Germinal center (tissue), 1 donor: ENCODE measurements at places on chromosomes 1 and 21.

DNA sequence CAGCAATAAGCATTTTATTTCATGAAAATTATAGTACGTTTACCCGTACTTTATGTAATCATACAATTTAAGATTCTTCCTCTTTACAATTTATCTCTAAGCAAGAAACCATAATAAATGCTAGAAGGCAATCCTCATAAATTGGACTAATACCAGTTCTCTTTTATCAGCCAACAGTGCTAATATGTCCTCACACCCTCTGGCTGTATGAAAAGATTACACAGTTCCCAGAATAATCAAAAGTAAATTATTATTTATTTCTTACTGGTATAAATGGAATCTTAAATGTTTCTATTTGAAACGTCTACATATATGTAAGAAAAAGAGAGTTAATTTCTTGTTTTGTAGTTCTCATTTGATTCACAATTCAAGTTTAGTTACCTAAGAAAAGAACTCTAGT lies 3.1 kb upstream of the CDKN2C start:
- no peak for DNase-seq

DNA sequence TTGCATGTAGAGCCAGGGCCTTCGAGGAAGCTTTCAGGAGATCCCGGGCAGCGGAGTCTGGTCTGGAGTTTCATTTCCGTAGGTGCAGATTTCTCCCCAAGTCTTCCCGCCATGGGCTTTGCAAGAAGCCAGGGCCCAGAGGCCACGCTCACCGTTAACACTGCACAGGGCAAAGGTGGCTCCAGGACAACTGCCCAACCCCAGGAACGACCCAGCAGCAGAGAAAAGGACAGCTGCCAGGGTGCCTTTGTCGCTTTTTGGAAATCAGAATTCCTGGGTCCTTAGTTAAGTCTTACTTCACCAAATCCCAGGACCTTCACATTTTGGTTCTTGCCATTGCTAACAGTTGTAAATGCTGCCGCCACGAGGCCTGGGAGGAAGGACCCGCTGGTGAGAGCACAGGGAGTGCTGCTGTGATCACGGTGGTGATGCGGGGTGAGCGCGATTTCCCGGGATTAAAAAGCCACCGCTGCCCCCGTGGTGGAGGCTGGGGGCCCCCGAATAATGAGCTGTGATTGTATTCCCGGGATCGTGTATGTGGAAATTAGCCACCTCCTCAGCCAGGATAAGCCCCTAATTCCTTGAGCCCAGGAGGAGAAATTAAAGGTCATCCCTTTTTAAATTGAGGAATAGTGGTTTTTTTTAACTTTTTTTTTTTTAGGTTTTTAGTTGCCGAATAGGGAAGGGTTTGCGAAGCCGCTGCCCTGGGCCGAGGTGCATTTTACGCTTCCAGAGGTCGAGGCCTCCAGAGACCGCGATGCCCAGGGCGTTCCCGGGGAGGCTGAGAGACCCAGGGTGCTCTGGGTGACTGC lies 8.2 kb downstream of the SIM2 start:
- no peak for DNase-seq

DNA sequence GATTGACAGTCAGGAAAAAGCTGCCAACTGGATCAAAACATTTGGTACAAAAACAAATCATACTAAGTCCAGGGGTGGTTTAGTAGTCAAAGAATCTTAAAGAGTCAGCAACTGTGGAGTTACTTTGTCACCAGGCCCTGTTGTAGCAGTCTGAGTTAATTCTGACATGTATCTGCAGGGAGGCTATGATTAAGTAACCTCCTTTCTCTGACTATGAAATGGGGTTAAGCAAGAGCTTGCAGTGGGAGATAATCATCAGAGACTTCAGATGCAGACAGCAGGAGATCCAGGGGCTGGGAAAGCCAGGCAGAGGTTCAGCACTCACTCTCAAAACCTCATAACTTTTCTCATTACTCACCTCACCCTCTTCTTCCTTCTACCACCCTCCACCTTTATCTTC lies 99.2 kb upstream of the BTG3 start:
- no peak for DNase-seq

DNA sequence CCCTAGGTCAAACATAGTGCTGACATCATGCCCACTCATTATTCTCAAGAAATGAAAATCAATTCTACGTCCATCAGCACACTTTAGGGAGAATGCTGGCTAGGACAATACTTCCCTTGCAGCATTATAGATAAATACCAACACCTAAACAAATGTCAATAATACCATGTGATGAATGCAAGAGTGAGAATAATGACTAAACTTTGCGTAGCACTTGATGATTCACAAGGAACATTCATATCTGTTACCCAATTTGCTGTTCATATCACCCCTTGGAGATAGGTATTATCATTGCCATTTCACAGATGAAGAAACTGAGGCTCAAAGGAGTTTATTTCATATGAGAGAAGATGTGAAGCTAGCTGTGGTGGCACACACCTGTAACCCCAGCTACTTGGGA lies 24.8 kb upstream of the EPS15 start:
- DNase-seq: no peak

DNA sequence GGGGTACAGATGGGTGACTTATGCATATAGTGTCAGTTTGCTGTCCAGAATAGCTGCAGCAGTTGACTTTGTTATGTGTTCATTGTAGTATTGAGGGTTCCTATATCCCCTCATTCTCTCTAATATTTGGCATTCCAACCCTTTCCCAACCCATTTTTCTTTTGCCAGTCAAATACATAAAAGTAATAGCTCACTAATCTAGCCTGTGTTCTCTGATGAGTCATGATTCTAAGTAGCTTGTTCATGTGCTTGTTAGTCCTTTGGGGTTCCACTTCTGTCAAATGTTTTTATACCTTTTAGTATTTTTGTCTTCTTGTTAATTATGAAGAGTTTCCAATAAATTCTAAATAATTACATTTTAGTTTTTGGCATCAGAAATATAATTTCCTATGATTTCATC lies 99.2 kb upstream of the MROH9 start:
- no peak for DNase-seq

GRCh38 chr1:11058595-11059154 lies 1.1 kb downstream of the SRM start:
- no peak for DNase-seq

GRCh38 chr1:184685116-184685515 lies 69.5 kb downstream of the EDEM3 start:
- DNase-seq: no peak

GRCh38 chr1:214014730-214015129 lies 27.0 kb downstream of the PROX1 start:
- no peak for DNase-seq

DNA sequence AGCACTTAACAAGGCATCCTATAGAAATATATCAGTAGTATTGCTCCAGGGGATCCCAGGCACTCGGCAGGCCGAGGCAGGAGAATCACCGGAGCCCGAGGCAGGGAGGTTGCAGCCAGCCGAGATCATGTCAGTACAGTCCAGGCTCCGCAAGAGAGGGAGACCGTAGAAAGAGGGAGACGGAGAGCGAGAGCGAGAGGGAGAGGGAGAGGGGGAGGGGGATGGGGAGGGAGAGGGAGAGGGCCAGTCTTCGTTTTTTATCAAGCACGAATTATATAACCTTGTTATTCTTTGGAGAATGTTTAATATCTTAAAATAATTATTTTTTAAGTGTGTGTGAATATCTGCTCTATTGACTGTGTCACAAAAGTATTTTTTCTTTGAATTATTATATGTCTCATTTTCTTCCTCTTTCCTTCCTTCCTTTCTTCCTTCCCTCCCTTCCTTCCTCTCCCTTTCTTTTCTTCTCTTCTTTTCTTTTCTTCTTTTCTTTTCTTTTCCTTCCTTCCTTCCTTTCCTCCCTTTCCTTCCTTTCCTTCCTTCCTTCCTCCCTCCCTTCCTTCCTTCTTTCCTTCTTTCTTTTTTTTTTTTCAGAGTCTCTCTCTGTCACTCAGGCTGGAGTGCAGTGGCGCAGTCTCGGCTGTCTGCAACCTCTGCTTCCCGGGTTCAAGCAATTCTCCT lies 233.7 kb downstream of the SRGAP2C start:
- DNase-seq: no peak

DNA sequence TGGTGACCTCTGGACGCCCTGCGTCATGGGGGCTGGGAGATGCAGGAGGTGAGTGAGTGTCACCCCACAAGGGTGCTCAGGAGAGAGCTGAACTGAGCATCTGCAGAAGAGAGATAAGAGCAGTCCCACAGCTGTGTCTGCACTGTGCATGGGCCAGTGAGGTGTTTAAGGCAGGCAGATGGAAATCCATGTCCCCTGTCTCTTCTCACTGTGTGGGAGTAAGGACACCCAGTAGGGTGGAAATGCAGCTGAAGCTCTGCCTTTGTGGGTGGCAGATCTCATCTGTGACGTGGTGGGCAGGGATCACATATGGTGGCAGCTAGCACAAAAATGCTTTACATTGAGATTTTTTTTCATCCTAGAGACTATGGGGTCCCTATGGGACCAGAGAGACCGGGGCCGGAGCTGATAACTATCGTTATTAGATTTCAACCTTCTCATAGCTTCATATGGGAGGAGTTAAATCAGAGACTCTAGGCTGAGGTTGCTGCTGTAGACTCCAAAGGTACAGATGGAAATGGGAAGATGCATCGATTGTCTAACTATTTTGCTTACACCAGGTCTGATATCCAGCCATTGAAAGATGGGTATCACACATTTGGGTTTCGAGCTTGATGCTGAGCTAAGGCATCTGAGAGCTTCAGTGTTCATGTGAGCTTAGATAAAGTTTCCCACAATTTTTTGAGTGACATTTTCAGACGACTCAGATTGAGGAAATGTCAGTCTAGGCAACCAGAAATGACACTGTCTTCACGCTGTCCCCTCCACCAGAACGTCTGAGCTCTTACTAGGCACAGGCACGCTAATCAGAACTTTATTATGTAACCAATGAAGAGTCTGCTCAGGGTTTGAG lies 65.3 kb upstream of the PSEN2 start:
- no peak for DNase-seq

DNA sequence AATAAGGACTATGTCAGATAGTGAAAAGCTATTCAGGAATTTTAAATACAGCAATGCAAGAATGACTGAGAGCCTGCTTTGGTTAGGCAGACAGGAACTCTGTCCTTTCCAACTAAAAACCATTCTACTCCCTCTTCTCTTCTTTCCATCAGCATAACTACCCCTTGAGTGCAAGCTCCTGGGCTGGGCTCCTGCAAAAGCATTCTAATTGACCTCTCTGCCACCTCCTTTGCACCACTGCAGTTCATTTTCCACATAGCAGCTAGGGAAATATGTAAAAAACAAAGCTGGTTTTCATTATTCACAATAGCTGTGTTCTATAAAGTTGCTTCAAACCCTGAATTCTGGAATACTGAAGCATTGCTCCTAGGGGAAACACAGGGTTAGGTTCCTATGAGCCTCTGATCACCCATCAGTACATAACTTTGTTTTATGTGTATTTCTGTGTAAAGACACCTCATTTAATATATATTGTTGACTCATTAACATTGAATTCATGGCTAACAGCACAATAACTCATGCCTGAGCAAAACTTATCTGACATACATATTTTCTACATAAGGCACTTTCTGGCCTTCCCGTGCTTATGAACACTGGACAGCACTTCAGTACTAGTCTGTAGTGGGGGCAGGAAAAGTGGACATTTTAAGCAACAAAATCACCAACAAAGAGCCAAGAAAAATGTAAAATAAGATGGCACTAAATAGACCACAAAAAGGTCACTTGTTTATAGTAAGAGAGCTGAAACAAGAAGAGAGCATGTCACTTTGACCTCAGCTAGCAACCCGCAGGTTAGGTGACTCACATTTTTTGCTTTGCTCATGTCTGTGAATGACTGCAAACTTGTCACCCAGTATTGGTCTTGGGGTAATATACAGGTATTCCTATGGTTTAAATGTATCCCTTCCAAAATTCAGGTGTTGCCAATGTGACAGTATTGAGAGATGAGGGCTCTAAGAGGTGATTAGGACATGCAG lies 57.9 kb upstream of the IRF2BP2 start:
- DNase-seq: no peak

DNA sequence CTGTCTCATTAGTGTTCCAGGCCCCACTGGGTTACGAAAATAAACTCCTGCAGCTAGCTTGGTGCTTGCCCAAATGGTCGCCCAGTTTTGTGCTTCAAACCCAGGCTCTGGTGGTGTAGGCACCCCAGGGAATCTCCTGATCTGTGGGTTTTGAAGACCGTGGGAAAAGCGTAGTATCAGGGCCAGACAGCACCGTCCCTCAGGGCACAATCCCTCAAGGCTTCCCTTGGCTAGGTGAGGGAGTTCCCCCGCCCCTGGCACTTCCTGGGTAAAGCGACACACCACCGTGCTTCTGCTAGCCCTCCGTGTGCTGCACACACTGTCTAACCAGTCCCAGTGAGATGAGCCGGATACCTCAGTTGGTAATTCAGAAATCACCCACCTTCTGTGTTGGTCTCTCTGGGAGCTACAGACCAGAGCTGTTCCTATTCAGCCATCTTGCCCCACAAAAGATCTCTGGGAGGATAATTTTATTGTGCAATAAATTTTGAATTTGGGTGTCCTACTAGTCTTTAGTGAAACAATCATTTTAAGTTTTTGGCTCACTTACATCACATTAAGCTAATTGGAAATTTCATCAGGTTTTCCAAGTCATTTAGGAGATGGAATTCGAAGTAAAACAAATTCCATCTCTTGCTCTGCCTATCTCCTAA lies 9.4 kb upstream of the SLC25A24 start:
- no peak for DNase-seq

DNA sequence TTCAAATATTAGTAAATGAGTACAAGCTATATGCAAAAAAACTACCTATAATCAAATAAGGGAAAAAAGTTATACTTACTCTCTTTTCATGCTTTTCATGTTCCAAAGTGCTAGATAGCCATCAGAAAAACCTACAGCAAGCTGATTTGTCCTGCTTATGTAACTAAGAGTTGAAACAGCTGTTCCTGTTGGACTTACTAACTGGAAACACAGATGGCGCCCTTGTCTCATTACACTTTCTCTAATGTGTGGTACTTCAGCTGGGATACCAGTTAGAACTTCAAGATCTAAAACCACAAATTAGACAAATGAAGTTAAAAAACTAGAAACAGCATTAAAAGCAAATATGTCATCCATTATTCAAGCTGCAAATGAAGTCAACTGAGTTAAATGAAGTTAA lies 24.3 kb downstream of the AHCTF1 start:
- no peak for DNase-seq

- DNase-seq: no peak
Observed at GRCh38 chr1:55358581-55358980, 143.4 kb upstream of the USP24 start.

DNA sequence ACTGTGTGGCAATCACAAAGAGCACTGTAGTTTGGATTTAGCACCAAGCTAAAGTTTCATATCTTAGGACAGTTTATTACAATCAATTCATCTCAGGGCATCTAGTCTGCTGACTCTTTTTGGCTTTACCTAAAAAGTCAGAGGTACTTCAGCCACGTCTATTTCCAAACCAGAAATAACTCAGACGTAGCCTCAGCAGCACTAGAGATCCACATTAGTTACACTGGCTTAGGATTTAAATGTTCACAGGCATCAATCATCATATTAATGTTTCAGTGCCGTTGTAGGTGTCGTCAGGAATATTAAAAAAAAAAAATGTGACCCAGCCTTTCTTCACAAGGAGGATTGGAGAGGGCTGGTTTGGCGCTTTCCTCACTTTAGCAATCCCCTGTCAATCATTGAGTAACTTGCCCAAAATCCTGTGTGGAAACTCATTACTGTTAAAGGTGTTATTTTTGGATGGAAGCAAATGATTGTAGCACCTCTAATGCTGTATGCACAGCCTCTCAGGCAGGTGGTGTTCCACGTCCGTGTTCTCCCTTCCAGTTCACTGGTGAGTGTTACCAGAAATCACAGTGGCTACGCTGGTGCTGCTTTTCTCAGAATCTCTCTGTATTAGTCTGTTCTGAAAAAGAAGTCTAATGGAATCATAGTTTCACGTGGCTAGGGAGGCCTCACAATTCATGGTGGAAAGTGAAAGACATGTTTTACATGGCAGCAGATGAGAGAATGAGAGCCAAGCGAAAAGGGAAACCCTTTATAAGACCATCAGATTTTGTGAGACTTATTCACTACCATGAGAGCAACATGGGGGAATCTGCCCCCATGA lies 45.4 kb downstream of the NEK7 start:
- DNase-seq: no peak
